ENCODE measurements at places on chromosomes 1 and 21.

DNA sequence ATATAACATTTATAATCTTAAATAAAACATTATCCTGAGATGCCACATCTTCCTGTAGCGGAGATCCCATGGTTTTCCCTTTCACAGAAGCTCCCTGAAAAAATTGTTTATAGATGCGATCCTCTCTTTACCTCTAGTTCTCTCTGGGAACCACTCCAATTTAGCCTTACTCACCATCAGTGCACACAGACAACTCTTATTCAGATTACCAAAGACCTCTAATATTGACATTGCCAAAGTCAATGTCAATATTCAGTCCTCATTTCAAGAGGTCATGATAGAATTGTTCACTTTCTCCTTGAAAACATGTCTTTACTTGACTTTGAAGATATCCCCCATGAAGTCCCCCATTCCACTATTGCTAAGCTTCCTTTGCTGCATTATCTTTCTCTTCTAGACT lies 248.8 kb downstream of the CTH start:
- no peak for DNase-seq

DNA sequence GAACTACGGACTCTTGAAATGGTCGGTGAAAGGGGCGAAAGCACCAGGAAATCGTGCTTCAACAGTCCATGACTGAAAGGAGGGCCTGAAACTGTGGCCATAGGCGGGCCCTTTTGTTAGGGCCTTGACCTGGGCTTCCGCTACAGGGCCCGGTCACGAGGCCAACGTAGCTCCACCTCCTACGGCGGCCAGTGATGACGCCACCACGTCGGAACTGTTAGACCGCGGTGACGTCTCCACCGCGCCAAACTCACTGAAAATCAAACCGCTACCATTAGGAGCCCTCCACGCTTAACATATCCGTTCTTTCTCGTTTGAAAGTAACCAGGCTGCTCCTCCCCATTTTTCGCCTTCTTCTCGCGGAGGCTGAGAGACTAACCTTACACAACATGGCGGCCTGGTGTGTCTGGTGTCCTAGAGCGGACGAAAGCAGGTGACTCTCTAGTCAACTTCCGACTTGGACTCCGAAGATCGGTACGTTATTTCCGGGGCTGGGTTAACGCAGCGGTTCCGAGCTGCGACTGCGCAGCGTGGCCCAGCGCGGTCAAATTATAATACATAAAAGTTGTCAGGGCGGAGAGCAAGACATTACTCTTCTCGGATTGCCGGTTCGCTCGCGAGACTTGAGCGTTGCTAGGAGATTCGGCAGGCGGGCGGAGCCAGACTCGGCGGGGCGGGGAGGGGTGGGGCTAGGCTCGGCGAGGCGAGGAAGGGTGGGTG lies 371 bp upstream of the CACYBP start:
- DNase-seq, result peak; percentile 98

- no peak for DNase-seq
Observed at GRCh38 chr1:38712046-38712445, 147.5 kb downstream of the RRAGC start.

GRCh38 chr1:65309304-65310077 lies at the start of gene DNAJC6:
DNAJC6 (plus strand) TSS chr1:65309543; CDS start chr1:65309746, 203 bp downstream.
- DNase-seq, result peak; percentile 61

DNA sequence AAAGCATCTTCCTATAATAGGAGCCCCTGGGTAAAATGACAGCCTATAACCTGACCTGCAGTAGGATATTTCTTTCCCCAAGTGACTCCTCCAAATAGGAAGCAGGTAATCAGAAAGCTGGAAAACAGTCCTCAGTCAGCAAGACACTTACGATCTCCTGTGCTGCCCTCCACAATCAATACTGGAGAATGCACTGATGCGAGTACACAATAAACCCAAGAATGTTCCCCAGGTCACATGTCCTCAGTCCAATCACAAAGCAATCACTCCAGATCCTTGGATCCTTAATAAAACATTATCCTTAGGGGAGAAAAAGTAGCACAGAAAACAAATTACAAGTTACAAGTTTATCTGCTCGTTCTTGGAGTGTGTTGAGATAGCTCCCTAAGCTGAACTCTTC lies 233.1 kb downstream of the SLC45A1 start:
- no peak for DNase-seq

DNA sequence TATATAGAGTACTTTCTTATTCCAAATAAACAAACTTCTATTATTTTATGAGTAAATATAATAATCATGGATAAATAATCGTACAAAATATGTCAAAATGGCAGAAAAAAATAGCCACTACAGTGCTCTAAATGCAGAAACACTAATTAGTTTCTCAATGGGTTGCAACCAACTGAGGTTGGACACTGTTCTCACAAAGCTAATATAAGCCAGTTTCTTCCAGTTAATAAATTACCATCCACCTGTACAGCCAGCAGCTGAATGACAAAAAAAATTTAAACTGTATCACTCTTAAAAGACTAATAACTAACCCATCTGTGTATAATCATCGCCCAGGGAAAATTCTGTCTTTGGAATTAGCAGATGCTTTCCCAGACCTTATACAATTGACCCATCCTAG lies 36.9 kb downstream of the GDAP2 start:
- no peak for DNase-seq

DNA sequence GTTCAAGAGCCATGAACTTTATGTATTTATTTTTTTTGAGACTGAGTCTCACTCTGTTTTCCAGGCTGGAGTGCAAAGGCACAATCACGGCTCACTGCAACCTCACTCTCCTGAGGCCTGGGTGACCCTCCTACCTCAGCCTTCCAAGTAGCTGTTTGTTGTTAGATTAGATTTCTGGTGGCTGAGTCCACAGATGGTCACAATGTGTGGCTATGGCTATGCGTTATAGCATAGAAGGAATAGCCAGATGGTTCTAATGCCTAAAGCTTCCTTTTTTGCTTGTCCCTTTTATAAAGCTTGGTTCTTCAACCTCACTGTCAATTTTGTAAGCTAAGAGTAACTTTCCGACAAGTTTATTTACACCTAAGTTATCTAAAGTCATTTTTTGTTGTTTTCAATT lies 62.3 kb upstream of the FMN2 start:
- DNase-seq, result no peak

Measured in activated CD4-positive, alpha-beta T cell treated with anti-CD3 and anti-CD28 coated beads, Interleukin-10, Interleukin-2, amounts not matched to agents 100 ng/mL and 50 ng/mL, durations not matched to agents 16 hours and 8 hours (primary cell).